ENCODE measurements at places on chromosomes 2 and 18.

DNA sequence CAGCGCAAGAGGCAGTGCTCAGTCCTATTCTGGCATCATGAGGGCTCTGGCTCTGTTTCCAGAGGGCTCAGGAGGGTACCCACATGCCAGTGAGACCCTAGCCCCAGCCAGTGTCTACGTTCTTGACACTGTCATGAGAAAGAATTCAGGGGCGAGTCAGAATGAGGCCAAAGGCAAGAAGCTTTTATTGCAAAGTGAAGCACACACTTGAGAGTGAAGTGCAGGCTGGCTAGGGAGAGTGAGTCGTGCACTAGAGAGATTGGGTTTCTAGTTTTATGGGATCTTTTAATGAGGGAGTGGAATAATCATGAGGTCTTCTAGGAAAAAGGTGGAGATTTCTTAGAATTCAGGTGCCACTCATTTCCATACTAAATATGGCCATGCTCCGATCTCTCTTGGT is 164.1 kb downstream of the DCDC2C start:
- no peak for DNase-seq

DNA sequence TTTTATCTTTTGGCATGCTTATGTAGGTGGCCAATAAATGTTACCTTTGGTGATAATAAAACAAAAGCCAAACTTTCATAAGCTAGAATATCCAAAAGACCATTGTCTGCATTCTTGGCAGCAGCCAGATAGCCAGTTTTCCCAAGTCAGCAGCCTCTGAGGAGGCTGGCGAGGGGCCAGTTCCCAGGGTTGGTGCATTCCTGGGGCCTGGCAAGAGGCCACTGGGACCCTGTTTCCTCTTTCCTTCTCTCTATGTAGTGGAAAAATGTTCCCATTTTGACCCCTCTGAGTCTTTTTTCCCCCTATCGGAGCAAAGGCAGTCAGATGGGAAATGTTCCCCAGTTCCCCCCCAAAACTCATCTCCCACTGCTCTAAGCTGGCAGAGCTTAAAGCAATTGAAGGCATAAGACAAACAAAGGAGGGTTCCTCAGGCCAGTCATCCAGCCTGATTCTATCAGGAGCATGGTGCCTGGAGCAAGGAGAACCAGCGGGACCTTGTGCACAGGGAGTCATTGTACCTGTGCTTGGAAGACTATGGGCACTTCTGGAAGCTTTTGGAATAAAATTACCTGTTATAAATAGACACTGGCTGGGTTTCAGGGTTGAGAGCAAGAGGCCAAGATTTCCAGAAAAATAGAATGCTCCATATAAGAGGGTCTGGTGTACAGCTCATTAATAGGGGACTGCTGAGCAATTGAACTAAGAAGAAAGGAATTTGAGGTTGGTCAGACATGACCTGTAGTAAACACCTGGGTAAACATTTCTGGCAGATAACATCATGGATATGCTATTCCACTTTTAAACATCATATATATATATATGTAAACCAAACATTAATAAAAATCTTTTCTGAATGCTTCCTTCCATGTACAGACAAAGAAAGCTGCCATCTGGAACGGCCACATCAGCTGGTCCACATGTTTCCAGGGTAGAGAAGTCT is 63.4 kb downstream of the NCKAP5 start:
- no peak for DNase-seq

- DNase-seq = no peak
Observed at GRCh38 chr2:20159411-20160070, 65.4 kb downstream of the SDC1 start.

DNA sequence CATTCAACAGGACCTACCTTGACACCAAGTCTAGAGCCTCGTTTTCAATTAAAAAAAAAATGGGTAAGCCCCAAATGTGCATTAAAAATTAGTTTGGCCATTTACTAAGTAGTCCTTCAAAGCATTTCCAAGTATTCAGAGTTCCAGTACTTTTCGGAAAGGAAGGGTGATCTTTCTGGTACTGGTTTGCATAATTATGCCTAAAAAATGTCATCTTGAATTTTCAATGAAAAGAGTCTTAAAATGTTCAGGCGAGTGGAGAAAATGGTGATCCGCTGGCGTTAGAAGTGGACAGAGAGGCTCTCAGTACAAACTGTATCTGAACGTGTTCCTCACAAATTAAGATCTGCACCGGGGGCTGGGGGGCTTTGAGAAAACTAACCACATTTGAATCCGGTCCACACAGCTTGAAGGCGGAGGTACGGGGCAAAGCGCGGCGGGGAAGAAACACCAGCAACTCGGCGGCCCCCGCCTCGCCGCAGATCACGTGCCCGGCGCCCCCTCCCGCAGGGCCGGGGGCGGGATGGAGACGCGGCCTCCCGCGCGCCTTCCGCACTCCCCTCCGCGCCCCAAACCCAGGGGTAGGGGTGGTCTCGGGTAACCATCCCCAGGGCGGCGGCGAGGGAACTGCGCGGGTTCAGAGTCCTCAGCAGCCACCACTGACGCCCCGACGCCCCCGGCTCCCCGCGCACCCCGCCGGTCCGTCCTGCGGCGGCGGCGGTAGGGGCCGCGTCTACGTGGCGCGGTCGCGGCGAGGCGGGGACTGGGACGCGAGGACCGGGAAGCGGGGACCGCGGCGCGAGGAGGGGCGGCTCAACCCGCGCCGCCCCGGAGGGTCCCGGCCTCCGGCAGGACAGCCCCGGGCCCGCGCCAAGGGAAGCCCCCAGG is 564 bp downstream of the LPIN2 start:
- DNase-seq = no peak

GRCh38 chr18:12282442-12283039 is 25.5 kb upstream of the TUBB6 start:
- no peak for DNase-seq

- DNase-seq = no peak
Observed at GRCh38 chr18:43007365-43007764, 108.1 kb downstream of the RIT2 start.

GRCh38 chr2:25460261-25460905 is 118.7 kb upstream of the DNMT3A start:
- DNase-seq = no peak

GRCh38 chr2:14635391-14635871 is 2.9 kb downstream of the LRATD1 start:
- DNase-seq = no peak

DNA sequence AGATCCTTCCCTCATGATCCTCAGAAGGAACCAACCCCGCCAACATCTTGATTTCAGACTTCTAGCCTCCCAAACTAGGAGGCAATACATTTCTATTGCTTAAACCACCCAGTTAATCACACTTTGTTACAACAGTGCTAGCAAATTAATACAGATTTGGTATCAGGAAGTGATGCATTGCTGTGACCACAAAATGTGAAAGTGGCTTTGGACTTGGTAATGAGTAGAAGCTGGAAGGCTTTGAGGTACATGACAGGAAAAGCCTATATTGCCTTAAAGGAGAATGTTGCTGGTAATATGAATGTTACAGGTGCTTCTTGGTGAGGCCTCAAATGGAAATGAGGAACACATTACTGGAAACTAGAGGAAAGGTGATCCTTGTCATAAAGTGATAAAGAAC is 260.3 kb downstream of the SATB2 start:
- no peak for DNase-seq

Data from stimulated activated CD4-positive, alpha-beta T cell treated with anti-CD3 and anti-CD28 coated beads, Interleukin-15, amount 100 ng/mL, for 1 hour (primary cell).